Calu3 (cell line): ENCODE measurements at places on chromosomes 11 and 22.

GRCh38 chr11:20213790-20214189 lies 53.5 kb upstream of the DBX1 start:
- no peak for DNase-seq

GRCh38 chr11:87097582-87097981 lies 59.8 kb downstream of the TMEM135 start:
- DNase-seq: peak; percentile 40

- peak; percentile 49 for DNase-seq
Observed at GRCh38 chr22:19855504-19856409, 1.1 kb upstream of the GNB1L start.

DNA sequence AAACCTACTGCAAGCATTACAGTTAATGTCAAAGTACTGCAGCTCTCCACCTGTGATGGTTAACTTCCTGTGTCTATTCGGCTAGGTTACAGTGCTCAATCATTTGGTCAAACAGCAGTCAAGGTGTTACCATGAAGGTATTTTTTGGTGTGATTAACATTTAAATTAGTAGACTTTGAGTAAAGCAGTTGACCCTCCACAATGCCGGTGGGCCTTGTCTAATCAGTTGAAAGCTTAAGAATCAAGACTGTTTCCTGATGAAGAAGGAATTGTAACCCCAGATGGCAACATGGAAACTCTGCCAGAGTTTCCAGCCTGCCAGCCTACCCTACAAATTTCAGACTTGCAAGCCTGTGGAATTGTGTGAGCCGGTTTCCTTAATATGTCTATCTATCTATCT lies 683.9 kb downstream of the BRD1 start:
- no peak for DNase-seq

DNA sequence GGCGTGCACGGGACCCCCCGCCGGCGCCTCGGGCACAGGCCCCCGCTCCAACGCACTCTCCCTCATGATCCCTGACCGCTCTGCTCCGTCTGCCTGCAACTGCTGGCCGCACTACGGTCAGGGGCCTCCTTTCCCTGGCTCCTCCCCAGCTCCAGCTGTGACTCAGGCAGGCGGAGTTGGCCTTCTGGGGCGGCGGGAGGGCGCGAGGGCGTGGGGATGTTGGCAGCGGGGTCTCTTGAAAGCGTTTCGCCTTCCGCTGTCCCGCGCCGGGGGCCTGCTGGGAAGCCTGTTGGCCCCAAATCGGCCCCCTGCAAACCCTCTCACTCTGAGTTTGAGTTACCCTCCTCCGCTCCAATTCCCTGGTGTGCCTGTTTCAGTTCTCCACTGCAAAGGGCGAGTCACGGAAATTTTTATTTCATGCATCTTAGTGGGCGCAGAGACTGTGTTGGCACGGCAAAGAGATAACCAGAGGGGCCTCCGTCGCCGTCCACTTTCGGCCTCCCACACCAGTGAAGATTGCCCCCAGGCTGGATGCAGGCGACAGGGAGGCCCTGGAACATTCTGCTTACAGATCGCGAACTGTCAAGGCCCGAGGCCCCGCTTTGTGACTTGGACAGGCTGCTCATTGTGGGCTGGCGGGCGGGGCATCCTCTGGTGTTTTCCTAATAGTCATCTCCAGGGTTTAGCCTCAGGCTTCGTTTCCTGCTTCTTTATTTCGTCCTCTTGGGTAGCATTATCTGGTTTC lies at the start of gene CAVIN3:
Gene CAVIN3 (minus strand): TSS at position 91 of the 745 bp plus-strand sequence. CDS start 25 bp downstream, at position 66.
- DNase-seq: peak; percentile 77

- peak; percentile 50 for DNase-seq
Observed at GRCh38 chr11:46277313-46277621, 195 bp upstream of the CREB3L1 start.

- DNase-seq: no peak
Observed at GRCh38 chr11:130945896-130946295, 29.6 kb upstream of the SNX19 start.

GRCh38 chr11:78392854-78393253 lies 24.8 kb downstream of the GAB2 start:
- DNase-seq: no peak

- DNase-seq: peak; percentile 47
Observed at GRCh38 chr11:63866211-63866610, 27.3 kb downstream of the MARK2 start.

DNA sequence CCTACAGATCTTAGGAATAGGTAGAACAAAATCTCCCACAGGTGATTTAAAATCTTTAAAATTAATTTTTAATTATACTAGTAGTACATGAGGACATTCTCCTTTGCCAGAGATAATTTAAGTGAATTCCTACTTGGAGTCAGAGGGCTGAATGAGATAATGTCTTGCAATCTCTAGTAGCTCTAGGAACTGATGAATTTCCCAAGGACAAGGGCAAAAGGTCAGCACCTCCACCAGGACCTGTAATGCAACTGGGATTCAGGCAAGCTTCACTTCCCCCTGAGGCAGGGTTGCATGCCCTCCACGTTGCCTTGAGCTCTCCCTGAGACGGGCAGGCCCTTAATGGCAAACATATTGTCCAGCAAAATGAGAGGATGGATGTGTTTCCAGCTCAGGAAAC lies 330.3 kb upstream of the PITPNB start:
- DNase-seq: no peak

- no peak for DNase-seq
Observed at GRCh38 chr11:29913352-29913751, 103.5 kb downstream of the KCNA4 start.

DNA sequence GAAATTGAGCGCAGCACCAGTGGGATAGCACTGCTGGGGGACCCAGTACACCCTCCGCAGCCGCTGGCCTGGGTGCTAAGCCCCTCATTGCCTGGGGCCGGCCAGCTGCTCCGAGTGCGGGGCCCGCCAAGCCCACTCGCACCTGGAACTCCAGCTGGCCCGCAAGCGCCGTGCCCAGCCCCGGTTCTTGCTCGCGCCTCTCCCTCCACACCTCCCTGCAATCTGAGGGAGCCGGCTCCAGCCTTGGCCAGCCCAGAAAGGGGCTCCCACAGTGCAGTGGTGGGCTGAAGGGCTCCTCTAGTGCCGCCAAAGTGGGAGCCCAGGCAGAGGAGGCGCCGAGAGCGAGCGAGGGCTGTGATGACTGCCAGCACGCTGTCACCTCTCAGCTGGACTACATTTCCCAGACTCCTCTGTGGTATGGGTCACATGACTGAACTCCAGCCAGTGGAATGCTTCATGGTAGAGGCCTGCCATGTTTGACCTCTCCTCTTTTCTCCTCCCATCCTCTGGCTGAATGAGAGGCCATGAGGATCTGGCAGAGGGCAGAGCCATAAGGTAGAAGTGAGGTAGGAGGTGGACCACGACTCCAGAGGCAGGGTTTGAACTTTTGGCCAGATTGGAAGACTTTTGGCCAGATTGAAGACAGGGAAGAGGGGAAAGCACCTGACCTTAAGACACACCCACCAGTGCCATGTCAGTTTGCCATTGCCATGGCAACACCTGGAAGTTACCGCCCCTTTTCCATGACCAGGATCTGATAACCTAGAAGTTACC lies 6.2 kb downstream of the MRGPRD start:
- no peak for DNase-seq

DNA sequence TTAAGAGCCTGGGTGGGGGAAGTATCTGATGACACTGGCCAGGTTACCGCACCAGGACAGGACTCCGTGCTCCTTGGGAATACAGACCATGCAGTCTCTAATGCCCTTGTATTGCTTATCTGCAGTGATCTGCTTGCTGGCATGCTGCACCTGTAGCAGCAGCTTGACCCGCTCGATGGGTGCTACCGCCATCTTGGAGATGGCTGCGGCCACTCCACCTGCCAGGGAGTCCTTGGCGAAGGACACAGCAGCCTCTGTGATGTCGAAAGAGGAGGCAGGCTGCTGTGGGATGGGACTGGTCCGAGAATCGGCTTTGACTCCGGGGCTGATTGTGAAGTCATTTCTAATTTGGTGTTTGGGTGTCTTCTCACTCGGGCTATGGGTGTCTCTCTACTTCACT lies 3.1 kb downstream of the WBP2NL start:
- DNase-seq: no peak

- DNase-seq: no peak
Observed at GRCh38 chr11:35717043-35717442, 54.5 kb downstream of the TRIM44 start.

DNA sequence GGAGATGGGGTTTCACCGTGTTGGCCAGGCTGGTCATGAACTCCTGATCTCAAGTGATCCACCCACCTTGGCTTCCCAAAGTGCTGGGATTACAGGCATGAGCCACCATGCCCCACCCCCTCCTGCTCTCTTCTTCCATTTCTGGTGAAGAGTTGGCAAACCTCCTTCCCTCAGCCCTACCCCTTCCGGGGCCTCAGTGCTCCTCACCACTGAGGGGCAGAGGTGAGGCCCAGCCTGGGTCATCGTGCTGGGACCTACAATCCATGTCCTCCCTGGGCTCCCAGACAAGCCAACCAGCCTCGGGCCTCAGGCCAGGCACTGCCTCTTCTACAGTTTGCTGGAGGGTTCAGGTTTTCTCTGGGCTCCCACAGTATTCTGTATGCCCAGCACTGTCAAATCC lies 14.8 kb upstream of the TPBGL start:
- no peak for DNase-seq

DNA sequence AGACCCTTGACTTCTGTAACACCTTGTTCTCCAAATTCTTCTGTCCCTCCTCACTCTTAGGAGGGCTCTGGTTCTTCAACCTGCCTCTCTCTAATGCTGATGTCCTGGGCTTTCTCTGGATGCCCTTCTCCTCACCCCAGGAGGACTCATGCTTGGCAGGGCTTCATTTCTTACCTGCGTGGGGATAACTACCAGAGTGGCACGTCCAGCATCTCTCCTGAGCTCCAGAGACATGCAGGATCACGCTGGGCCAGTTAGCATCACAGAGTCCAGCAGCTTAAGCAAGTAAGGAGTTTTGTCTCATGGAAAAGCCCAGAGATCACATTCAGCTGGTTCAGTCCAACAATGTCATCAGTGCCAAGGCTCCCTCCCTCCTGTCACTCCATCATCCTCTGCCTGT lies 36.4 kb downstream of the RTL6 start:
- DNase-seq: no peak

DNA sequence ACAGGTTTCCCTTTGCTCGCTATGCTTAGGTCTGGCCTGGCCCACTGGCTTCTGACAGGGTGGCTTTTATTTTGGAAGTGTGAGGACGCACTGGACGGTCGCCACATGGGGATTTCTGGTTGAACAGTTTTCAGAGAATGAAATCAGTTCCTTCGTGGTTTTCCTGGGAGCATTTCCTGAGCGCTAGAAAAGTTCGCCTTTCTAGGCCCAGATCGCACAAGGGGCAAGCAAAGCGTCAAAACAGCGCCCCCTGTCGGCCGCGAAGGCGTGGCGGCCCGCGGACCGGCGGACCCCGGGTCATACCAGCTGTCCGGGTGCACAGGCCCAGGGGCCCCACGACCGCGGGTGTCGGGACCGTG lies 12.7 kb upstream of the CYP2R1 start:
- DNase-seq: peak; percentile 62

- peak; percentile 29 for DNase-seq
Observed at GRCh38 chr11:63839508-63840355, 822 bp downstream of the MARK2 start.

DNA sequence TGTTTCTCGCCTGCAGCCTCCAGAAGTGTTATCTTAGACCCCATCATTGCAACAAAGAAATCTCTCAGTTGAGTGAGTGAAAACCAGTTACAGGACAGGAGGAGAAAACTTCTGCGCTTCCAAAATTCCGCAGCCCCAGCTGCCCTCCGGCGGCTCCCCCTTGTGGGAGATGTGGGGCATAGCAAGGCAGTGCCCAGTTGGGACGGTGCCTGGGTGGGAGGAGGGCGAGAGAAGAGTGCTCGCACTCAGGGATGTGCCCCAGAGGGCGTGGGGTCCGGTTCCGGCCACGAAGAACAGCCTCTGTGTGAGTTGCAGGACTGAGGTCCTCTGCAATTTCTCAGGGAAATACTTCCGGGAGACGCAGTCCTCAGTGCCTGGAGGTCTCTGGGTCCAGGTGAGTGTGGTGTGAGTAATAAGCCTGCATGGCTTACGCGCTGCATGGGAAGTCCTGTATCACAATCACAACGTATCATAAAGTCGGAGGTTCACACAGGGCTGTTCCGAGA lies 87.0 kb upstream of the BLID start:
- DNase-seq: peak; percentile 65

DNA sequence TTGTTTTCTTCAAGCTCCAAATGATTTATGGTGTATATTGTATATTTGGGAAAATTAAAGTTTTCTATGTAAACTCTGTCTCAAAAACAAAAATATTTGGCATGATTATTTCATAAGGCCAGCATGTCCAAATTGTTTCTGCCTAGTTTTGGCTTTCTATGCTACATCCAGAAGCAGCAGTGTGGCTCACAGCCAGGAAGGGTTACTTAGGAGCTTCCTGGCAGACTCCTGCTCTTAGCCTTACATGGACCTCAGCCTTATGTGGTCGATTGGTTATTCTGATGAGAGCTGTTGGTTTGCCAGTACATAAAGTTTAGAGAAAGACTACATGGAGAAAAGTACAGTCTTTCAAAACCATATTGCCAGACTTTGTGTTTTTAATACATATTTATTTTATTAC lies 297.7 kb upstream of the FAT3 start:
- DNase-seq: no peak

GRCh38 chr11:72040491-72041363 lies 39.6 kb downstream of the NUMA1 start:
- DNase-seq: peak; percentile 86

DNA sequence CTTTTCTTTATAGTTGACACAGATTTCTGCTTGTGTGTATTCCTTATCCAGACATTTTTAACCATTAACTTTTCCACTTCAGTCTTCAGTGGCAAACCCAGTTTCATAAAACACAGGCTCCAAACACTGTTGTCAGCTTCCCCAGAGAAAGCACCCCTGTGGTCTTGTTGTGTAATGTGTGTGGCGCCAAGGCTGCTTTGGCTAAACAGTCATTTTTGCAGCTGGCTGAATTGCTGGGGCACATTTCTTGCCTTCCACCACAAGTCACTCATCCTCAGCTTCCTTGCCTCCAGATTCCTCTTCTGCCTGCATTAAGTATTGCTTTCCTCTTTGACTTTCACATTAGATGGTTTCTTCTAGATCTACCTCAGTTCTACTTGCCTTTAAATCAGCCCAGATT lies 40.5 kb downstream of the ARHGAP1 start:
- DNase-seq: no peak

DNA sequence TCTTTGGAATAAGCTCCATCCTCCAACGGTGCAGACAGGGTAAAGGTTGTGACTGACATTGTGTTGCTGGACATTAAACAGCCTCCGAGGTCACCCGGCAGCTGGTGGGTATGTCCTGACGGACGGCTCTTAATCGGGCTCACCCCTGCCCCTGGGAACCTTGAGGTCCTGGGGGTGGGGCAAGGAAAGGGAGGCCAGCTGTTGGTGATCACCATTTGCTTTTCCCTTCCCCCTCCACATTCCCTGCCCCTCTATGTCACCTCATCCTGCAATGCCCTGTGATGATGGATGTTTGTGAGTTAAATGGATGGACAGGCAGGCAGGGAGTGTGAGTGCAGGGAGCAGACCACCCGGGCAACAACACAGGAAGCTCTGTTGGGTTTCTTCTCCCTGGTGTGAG lies 26.3 kb downstream of the APLNR start:
- DNase-seq: no peak

- DNase-seq: no peak
Observed at GRCh38 chr11:36741515-36741914, 143.5 kb upstream of the RAG2 start.
